ENCODE measurements at places on chromosomes 6 and 20.

DNA sequence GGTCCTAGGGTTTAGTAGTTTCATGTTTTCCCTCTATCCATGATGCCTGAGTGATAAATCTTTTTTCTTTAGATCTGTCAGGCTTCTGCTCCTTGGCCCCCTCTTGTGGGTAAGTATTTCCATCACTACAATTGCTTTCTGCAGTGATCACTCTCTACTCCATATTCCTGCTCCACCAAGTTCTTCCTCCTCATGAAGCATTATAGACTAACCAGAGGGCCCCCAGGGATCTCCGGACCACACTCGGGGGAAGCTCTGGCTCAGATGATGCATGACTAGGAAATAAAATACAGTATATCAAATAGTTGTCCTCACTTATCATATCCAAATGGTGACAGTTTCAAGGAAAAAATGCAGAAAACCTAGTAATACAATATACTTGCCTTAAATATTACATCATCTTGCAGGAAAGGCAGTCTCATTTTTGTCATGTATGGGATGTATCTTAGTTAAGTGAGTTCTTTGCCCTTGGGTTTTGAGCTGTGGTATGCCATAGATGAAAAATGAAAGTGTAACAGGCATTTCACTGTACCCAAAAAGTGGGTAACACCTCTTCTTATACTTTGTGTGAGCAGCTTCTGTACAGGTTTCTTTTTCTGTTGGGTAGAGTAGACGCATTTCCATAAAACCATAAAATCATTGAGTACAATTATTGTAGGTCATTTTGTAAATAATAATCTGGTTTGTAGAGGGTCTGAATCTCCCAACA, 200.9 kb upstream of the EYA4 start:
- no peak for DNase-seq

- no peak for DNase-seq
These were observed 77.2 kb downstream of the MDGA1 start for GRCh38 chr6:37620519-37620918.

GRCh38 chr6:39193201-39193791, 36.0 kb downstream of the KCNK5 start:
- DNase-seq, result no peak

DNA sequence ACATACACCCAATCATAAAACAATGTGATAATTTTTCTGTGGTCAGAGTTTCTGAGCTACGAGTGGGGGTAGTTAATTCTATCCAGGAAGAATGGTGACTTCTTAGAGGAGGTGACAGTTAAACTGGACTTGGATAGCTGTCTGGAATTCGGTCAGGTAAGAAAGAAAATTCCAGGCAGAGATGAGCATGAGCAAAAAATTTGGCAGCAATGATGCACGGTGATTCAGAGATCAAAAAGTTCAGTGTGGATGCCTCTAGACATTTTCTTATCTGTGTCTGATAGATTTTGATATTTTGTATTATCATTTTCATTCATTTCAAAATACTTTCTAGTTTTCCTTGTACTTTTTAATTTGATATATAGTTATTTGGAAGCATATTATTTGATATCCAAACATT, 12.0 kb downstream of the RAET1E start:
- DNase-seq, result no peak

DNA sequence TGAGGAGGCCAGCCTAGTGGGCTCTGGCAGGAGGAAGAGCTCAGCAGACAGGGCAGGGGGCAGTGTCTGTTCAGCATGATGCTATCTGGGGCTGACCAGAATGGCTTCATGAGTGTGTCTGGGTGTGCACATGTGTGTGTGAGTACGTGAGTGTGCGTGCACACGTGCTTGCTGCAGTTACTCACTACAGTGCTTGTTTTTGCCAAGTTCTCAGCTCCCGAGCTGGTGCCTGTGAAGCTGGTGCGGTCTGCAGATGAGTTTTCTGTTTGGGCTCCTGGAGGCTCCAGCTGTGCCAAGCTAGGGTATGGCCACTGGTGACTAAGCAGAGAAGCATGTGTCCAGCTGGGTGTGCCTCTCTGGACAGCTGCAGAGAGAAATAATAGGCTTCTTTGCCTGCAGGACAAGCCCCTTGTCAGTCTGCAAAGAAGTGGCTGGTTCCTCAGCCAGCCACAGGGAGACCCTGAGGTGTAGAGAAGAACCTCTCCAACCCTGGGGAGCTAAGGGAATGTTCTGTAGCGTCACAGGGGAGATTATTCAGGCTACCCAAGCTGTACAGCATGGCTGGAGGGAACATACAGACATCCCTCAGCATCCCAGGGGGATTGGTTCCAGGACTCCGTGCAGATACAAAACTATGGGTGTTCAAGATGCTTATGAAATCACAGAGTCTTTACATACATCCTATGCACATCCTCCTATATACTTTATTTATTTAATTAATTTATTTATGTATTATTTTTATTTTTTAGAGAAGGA, 40.2 kb upstream of the FAM50B start:
- DNase-seq, result no peak

- DNase-seq, result no peak
These were observed 14.7 kb downstream of the HLA-F start for GRCh38 chr6:29737707-29738630.

- no peak for DNase-seq
These were observed 95.3 kb upstream of the MAN1A1 start for GRCh38 chr6:119444642-119445557.

- no peak for DNase-seq
These were observed 375.1 kb downstream of the ZFAND3 start for GRCh38 chr6:38194589-38194988.

- no peak for DNase-seq
These were observed 12.7 kb upstream of the CHMP4B start for GRCh38 chr20:33798444-33798843.

DNA sequence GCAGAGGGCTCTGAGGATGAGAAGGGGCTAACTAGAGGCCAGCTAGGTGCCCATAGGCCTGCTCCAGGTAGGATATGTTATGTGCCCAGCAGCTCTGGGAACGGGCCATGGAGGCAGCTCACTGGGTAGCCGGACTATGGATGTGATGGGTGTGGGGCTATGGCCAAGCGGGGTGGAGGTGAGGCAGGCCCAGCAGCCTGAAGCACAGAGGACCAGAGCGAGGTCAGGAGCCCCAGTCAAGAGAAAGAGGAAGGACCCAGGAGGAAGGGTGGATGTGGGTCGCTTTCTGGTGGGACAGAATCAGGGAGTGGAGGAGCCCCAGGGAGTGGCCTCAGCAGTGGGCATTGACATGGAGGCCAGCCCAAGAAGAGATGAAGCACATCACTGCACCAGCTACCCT, 117.9 kb upstream of the MLN start:
- no peak for DNase-seq

DNA sequence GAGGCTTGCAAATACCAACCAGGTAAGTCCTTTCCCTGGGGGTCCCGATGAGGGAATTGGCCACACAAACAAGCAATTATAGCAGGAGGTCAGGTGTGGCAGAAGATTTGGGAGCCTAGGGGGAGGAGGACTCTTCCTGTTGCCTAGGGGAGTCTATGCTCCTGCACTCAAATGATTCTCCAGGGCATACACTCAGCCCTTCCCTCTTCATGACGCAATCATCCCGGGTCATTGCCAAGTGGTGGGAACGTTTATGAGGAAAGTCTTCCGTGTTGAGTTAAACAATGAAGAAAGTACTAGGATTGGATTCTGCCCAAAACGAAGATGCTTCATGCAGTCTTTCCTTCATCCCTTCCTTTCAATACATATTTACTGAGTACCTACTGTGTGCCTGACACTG, 186.5 kb upstream of the TSHZ2 start:
- DNase-seq, result no peak

DNA sequence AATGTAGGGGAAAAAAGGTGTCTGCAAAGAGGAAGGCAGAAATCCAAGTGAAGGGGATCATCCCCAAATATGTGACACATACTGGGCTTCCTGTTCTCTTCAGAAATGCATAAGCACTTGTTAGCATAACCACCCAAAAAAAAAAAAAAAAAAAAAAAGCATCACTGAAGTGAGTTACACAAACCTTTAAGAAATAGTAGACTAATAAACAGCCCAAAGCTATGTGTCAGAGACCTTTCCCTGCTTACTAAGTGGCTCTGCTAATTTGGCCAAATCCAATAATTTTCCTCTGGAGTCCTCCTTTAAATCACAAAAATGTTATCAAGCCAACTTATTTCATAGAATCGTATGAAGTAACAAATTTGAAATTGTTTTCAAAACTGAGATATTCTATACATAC, 7.5 kb upstream of the DST start:
- no peak for DNase-seq

GRCh38 chr6:11987386-11987785, 24.7 kb upstream of the HIVEP1 start:
- no peak for DNase-seq

DNA sequence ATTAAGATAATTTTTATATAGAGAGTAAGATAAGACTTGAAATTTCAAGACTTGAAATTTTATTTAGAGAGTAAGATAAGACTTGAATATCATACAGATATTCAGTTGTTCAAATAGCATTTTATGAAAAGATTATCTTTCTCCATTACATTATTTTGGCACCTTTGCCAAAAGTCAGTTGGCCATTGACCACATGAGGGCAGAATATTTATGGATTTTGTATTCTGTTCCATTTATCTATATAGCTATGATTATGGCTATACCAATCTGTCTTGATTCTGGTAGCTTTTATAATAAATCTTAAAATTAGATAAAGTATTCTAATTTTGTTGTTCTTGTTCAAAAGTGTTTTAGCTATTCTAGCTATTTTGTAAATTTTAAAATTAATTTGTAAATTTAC, 537.9 kb upstream of the GJE1 start:
- no peak for DNase-seq

GRCh38 chr6:101226677-101227135, 166.8 kb upstream of the GRIK2 start:
- no peak for DNase-seq

DNA sequence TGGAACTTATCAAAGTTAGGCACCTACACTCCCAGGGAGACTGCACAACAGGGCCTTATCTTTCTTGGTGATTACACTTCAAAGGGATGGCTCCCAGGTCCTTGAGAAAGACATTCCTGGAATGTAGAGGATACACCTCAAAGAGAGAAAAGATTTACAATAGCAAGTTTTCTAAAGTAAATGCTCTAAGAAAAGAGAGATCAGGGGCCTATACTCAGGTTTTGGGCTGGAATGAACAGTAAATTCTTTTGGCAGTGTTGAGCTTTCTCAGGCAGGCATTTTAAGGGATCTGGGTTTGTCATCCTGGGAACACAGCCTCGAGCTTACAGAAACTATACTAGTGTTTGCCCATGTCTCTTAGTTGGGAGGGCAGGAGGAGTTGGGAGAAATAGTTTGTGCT, 31.7 kb upstream of the ME1 start:
- DNase-seq, result no peak

- no peak for DNase-seq
These were observed 56.8 kb upstream of the ECI2 start for GRCh38 chr6:4192173-4192572.

- no peak for DNase-seq
These were observed 33.6 kb downstream of the RPRD1B start for GRCh38 chr20:38066969-38067716.

- DNase-seq, result no peak
These were observed 52.5 kb downstream of the ARHGAP18 start for GRCh38 chr6:129657483-129657882.

DNA sequence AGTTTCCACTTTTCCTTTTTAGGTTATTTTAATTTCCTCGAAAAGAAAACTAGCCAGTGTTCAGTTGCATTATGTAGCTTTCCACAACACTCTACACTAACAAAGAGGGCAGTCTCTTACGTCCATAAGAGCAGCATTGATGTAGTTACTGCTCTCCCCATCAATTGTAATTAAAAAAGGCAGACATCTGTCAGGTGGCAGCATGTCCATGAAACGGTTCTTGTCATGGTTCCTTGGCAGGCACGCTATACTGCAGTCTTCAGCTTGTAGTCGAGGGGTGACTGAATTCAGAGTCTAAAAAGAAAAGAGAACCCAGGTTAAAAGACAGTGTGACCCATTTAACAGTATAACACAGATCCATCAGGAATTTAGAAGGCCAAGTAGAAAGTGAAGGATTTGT, 80.1 kb upstream of the THEMIS start:
- DNase-seq, result no peak

- no peak for DNase-seq
These were observed 154.3 kb downstream of the MRPL14 start for GRCh38 chr6:43972913-43973300.

DNA sequence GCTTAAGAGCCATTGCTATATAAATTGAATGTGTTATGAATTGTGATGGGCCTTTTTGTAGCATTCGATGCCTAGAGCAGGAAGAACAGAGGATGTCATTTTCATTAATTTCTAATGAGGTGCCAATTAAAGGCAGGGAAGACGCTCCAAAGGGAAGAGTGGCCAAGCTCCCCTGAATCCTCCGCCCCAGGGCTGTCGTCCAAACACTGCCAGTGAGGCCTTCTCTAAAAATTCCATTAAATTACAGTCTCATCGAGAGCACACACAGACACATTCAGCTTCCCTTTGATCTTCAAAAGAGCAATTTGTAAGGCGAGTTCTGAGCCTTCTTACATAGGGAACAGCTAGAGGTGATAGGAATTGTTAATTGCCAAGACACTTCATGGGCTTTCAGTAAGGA, 300.0 kb downstream of the ZFAND3 start:
- DNase-seq, result no peak

GRCh38 chr6:150118627-150119026, 24.2 kb upstream of the PPP1R14C start:
- no peak for DNase-seq

GRCh38 chr6:3455147-3455568, 1.7 kb downstream of the SLC22A23 start:
- no peak for DNase-seq

DNA sequence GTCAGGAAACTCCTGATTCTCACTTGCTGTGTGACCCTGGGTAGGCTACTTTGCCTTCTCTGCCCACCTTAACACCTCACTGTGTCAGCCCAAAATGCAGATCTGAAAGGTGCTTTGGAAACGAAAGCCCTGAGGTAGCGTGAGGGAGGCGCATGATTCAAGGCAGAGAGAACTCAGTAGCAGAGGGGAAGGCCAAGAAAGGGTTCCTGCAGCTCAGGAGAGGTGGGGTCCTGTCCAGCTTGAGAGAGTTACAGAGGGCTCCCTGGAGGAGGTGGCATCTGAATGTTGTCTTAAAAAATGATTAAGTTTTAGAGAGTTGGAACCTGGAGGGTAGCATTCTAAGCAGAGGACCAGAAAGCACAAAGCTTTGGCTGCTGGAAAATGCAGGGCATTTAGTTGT, 13.6 kb downstream of the TGM2 start:
- DNase-seq, result no peak

GRCh38 chr20:62366370-62367135, 559 bp downstream of the LAMA5 start:
- DNase-seq, result no peak

GRCh38 chr6:169942173-169942572, 190.8 kb downstream of the ERMARD start:
- no peak for DNase-seq

- no peak for DNase-seq
These were observed 23.7 kb upstream of the HLA-DQA1 start for GRCh38 chr6:32613475-32613874.
